Mesothelial cell of epicardium (in vitro differentiated cells): ENCODE measurements at places on chromosomes 3 and 15. TPM values are rescaled to one million over a fixed set of nuclear protein-coding genes. Genes with fewer than 3 reads are reported as not detected.

The GATA2 gene
- 53.2 to 60.4 TPM (median 54.3 TPM) in 3 replicates for total RNA-seq

The PLA2G4E gene
- not detected in 3 replicates for total RNA-seq

The DPPA2 gene
- 1.2 to 1.4 TPM (median 1.2 TPM) in 3 replicates for total RNA-seq

DNA sequence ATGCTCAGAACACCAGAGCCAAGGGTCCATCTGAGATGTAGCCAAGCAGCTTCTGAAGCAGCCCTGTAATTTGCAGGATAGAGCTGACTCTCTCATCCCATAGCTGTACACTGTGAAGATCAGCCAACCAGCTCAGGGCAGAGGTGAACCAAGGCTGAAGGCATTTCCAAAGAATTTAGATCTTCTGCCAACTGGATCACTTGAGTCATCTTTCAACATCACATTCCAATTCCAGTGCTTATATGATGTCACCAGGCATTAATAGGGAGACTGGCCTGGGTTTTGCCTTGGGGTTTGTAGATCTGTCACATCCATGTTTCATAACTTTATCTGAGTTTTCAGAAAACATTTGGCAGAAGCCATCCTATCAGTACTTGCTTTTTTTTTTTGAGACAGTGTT, 98.2 kb downstream of the NR2F2 start:
- no peak for DNase-seq

GRCh38 chr3:55816794-55817576, 329.9 kb upstream of the WNT5A start:
- DNase-seq: no peak

The SERPINI2 gene
- total RNA-seq: not detected in 3 replicates

- DNase-seq: no peak
Observed at GRCh38 chr3:179166561-179167201, 18.5 kb downstream of the PIK3CA start.

- no peak for DNase-seq
Observed at GRCh38 chr15:97972366-97972765, 11.9 kb downstream of the ARRDC4 start.

- DNase-seq: no peak
Observed at GRCh38 chr15:63895194-63895593, 61.4 kb upstream of the HERC1 start.

GRCh38 chr3:127714125-127714571, 41.4 kb downstream of the ABTB1 start:
- DNase-seq: no peak

The MEX3B gene
- total RNA-seq: 29.8 to 31.9 TPM (median 30.8 TPM) in 3 replicates

The SLC28A1 gene
- total RNA-seq: 0.16 to 0.24 TPM (median 0.20 TPM) in 3 replicates

DNA sequence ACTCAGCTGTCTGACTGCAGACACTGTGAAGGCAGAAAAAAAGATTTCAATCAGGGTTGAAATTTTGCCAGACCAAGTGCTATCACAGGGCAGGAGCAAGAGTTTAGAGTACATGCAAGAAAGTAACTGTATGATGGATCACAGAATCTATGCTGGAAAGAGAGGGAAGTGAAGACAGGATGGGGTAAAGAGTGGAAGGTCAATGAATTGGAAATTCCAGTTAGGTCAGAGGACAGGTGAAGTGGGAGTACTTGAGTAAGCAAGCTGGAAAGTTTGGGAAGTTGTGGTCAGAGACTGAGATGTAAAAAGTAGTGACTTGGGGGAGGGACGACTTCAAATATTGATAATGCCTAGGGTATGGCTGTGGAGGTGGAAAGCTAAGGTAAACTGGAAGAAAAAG, 7.2 kb downstream of the SPG11 start:
- no peak for DNase-seq

DNA sequence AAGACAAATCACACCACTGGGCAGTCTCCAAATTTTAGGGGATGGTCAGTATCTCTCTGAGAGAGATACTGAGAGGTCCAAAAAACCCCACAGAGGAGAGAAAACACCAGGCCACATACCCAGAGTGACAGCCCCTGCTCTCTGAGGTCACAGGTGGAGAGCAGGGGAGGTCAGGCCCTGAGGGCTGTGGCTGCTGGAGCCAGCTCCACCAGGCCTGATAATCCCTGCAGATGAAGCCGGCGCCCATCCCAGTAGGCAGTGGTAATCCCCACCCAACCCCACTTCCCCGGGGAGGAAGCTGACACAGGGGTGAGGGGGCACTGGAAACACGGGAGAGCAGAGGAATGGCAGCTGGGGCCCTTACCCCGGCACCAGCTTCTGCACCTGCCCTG, 31.2 kb upstream of the SRP14 start:
- DNase-seq: no peak

DNA sequence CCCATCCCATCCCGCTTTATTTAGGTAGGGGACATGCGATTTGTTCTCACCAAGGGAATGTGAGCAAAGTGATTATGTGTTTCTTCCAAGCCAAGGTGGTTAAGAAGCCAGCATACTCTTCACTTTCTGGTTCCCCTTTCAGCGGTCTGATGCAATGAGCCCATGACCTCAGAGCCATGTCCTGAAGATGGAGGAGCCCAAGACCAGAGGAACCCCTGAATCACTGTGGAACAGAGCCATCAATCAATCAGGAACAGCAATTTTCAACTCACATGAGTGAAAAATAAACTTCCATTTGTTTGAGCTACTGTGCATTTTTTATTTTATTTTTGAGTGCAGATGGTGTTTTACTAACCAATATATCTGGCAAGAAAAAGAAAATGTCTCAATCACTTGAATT, 10.8 kb downstream of the THRB start:
- no peak for DNase-seq

The CLEC3B gene
- 0.60 to 1.2 TPM (median 0.66 TPM) in 3 replicates for total RNA-seq

The BAHD1 gene
- total RNA-seq: 23.8 to 25.0 TPM (median 23.9 TPM) in 3 replicates

The AP3B2 gene
- 1.3 to 2.5 TPM (median 2.4 TPM) in 3 replicates for total RNA-seq

- no peak for DNase-seq
Observed at GRCh38 chr3:196740481-196741248, 1.0 kb downstream of the PAK2 start.

The SPESP1 gene
- total RNA-seq: not detected in 3 replicates

- no peak for DNase-seq
Observed at GRCh38 chr3:15207836-15208504, 1.9 kb downstream of the CAPN7 start.

GRCh38 chr15:27864086-27864485, 235.0 kb downstream of the OCA2 start:
- DNase-seq: no peak

DNA sequence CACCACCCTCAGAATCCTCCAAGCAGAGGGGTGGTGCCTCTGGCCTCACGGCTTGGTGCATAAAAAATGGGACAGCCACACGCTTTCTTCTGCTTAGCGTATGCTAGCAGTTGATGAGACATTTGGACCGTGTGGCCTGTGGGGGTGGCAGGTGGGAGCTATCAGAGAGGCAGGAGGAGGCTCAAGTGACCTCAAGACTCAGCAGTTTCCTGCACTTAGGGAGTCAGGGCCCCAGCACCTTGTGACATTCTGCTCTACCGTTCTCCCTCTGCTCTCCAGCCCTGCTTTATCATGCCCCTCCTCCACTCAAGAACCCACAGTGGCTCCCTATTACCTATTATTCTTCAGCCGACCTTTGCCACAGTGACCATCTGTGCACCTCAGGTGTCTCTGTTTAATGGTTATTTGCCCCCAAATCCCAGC, 41.0 kb upstream of the CGNL1 start:
- no peak for DNase-seq

DNA sequence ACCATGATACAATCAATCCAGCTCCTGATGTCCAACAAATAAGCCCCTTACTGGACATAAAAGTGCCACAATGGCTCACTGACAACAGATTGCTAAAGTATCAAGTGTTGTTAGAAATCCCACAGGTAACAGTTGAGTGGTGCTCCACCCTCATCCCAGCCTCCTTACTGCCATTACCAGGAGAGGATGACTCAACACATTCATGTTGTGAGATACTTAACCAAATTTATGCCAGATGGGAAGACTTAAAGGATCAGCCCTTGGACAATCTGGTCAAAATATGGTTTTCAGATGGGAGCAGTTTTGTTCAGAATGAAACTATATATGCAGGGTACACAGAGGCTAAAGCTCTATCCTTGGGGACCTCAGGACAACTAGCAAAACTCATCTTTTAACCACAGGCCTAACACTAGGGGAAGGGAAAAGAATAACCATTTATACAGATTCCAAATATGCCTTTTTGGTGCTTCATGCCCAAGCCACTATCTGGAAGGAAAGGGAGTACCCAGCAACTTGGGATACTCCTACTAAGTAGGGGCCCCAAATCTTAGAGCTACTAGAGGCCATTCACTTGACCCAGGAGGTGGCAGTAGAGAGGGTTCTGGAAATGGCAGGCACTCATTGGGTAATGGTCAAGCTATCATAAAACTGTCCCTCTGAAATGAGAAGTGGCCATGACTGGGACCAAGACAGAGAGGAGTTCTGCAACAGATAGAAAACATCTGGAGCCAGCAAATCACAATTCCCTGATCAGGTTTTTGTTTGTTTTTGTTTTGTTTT, 6.9 kb upstream of the ZNF662 start:
- no peak for DNase-seq

The ITIH4 gene
- total RNA-seq: 12.0 to 13.9 TPM (median 13.5 TPM) in 3 replicates

DNA sequence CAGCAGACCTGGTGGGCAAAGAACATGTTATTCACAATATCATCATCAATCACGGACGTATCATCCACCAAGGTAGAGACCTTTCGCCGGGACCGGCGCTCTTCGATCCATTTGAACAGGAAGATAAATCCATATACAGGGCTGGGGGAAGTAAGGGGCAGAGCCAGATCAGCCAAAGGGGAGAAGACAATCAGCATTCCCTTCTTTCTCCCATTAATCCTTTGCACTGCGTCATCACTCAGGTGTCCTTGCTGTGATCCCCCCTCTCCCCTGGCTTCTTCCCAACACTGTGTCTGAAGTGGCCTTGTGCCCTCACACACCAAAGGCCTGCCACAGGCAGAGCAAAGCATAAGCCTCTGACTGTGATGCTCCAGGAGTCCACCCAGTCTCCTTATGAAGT, 36.4 kb downstream of the SEMA3G start:
- no peak for DNase-seq

GRCh38 chr3:171347301-171348039, 112.7 kb downstream of the TNIK start:
- no peak for DNase-seq

DNA sequence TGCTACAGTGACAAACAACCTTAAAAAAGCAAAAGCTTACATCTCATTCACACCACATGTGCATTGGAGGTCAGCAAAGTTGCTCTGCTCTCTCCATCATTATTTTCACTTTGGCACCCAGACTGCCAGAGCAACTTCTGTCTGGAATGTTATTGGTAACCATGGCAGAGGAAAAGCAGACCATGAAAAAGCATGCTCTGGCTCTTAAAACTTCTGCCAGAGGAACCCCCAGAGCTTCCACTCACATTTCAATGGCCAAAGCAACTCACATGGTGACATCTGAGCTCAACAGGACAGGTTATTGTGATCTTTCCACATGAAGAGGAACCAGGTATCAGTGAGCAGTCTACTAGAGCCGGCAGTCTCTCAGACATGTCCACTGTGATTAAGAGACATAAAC, 21.9 kb upstream of the FRMD5 start:
- no peak for DNase-seq

GRCh38 chr3:50950591-50950990, 275.9 kb downstream of the DOCK3 start:
- DNase-seq: no peak

- DNase-seq: no peak
Observed at GRCh38 chr15:74345051-74345450, 22.4 kb downstream of the CYP11A1 start.

The KCNAB1 gene
- total RNA-seq: 3.5 to 5.6 TPM (median 3.7 TPM) in 3 replicates

The RTP3 gene
- total RNA-seq: not detected in 3 replicates

DNA sequence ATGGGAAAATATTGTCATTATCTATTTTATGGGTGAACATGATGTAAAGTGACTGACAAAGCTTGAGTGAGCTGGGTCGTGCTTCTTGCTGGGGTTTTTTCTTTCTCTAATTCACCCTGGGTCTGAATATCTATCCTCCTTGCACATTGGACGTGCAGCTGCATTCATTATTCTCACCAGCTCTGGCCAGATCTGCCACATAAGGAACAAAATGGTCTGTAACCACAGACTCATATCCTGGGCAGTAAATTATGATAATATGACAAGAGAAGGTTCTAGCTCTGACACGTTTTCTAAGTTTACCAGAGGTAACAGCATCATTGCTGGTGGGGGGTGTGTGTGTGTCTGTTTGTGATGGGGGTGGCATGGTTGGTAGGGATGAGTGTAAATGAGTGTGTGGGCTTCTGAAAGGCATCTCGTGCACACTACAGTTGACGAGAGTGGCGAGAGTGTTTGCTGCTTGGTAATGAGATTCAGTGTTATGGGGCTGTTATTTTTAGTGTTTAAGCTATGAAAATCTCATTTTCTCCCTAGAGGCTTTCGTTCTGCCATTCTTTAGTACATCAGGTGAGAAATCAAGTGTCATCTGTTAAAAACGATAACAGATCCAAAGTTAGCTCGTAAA, 418.4 kb downstream of the PDCD6IP start:
- DNase-seq: no peak

GRCh38 chr3:171200052-171200749, 173.7 kb upstream of the SLC2A2 start:
- no peak for DNase-seq

DNA sequence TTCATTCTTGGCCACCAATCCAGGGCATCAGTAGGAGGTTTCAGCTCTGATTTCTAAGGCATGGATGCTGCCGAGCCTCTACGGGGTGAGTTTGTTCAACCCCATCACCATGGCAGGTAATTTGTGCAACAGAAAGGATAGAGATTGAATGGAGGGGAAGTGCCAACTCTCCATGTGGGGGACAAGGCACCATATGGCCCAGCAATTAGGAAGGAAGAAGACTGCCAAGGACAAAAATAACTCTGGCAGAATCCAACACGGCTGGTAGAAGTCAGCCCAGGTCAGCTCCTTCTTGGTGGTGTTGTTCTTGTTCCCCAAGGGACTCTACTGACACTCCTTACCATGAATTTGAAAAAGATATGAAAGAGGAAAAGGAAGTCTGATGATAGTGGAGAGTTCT, 503.9 kb downstream of the MAGI1 start:
- no peak for DNase-seq

The RYR3 gene
- 2.9 to 3.8 TPM (median 2.9 TPM) in 3 replicates for total RNA-seq

The MOBP gene
- not detected in 3 replicates for total RNA-seq

The GHRL gene
- 0.73 to 1.9 TPM (median 0.96 TPM) in 3 replicates for total RNA-seq

The SYNM gene
- total RNA-seq: 1.2 to 1.4 TPM (median 1.3 TPM) in 3 replicates

The SPINK8 gene
- total RNA-seq: not detected in 3 replicates

GRCh38 chr3:182490596-182491491, 302.5 kb upstream of the ATP11B start:
- no peak for DNase-seq

The DISP2 gene
- total RNA-seq: 0.57 to 0.76 TPM (median 0.64 TPM) in 3 replicates

DNA sequence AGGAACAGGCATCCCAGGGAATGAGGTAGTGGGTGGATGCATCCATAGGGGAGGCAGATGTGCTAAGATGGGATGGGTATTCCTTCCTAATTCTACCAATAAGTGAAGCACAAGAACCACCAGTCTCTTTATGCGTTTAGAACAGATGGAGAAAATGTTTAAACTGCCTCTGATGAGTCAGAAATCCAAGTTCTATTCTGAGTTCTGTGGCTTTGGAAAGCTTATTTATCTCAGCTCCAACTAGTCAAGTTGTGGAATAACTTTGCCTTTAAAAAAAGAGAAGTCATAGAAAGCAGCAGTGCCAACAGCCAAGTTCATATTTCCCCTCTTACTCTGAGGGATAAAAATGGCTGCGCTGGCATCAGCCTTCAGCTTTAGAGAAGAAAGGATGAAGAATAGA, 761.7 kb downstream of the IGSF11 start:
- no peak for DNase-seq

The WNT5A gene
- total RNA-seq: 59.0 to 63.8 TPM (median 61.7 TPM) in 3 replicates

- DNase-seq: no peak
Observed at GRCh38 chr15:84108728-84109127, 126.8 kb upstream of the GOLGA6L4 start.
